Daoy (cell line): ENCODE measurements at places on chromosomes 7 and 10. TPM values are rescaled to one million over a fixed set of nuclear protein-coding genes. Genes with fewer than 3 reads are reported as not detected.

The CFAP58 gene
- 0.06 TPM in 2 replicates for total RNA-seq

DNA sequence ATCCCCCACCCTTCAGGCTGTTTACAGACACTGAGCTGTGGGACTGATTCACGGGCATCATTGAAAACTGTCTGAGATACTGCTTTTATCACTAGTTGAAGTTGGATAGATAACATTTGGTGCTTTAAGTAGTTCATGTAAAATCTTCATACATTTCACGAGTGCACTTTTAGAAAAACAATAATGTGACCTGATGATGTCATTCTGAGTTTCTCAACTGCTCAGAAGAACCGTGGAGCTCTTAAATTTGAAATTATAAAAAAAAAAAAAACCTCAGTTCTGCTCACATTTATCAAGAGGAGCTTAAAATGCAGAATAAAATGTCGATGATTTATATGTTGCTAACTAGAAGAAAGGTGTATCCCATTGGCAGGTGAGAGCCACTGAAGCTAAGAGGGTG, 81.5 kb downstream of the GALNT11 start:
- DNase-seq: no peak

The TBL2 gene
- total RNA-seq: 70.2 and 101 TPM in 2 replicates

GRCh38 chr7:117012696-117013095, 59.4 kb downstream of the ST7 start:
- DNase-seq: peak; percentile 42

DNA sequence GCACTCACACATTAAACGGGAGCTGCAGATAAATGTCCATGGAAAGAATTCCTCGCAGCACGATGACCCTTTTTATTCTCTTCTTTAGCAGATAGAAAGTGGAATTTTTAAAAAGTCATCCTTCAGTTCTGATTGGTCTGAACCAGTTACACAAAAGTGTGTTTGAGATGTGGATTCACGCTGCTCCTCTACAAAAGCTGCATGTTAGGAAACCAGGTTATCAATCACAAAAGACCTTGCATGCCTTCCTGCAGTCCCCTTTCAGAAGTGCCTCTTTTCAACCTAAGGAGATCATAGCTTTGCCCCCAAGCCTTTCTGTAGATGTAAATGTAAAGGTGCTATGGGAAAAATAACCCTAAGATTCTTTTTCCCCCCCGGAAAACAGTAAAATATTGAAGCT, 299.7 kb downstream of the PLXDC2 start:
- DNase-seq: no peak

- DNase-seq: no peak
Measured at GRCh38 chr10:51001587-51001986, 72.7 kb upstream of the PRKG1 start.

GRCh38 chr10:110746254-110746826, 102.2 kb downstream of the RBM20 start:
- peak; percentile 47 for DNase-seq

DNA sequence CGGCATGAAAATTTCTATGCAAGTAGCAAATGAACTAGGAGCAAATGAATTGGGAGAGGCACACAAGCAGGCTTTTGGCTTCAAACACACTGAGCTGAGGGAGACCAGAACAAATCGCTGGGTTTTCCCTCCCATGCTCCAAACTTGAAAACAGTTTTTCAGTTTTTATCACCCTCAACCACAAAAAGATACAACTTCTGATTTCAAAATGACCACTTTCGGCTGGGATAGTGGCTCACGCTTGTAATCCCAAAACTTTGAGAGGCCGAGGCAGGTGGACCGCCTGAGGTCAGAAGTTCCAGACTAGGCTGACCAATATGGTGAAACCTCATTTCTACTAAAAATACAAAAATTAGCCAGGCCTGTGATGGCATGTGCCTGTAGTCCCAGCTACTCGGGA, 9.0 kb upstream of the CHUK start:
- DNase-seq: no peak

GRCh38 chr7:151118108-151119054, 32.1 kb downstream of the AGAP3 start:
- no peak for DNase-seq

DNA sequence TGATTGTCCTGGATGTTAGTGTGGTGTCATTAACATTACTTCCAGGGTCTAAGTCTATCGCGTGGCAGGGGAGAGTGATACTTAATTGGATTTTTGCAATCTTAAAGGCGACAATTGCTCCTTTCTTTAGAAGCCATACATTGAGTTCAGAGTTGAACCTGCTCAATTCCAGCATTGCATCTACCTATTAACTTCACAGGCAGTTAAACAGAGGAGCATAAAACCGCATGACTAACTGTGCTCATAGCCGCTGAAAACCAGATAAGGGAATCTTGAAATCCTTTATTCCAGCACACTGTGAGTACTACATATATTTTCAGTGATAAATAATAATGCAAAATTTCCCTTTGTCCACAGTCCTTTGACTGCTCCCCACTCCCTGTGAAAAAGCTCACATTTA, 255.3 kb downstream of the STK31 start:
- DNase-seq: peak; percentile 45

GRCh38 chr7:132395361-132395760, 180.9 kb downstream of the PLXNA4 start:
- DNase-seq: no peak

The AS3MT gene
- 0.34 and 0.54 TPM in 2 replicates for total RNA-seq
